ENCODE measurements at places on chromosomes 3 and 15. TPM values are rescaled to one million over a fixed set of nuclear protein-coding genes. Genes with fewer than 3 reads are reported as not detected.

- no peak for DNase-seq
Measured at GRCh38 chr3:79543218-79543982, 224.4 kb downstream of the ROBO1 start.

DNA sequence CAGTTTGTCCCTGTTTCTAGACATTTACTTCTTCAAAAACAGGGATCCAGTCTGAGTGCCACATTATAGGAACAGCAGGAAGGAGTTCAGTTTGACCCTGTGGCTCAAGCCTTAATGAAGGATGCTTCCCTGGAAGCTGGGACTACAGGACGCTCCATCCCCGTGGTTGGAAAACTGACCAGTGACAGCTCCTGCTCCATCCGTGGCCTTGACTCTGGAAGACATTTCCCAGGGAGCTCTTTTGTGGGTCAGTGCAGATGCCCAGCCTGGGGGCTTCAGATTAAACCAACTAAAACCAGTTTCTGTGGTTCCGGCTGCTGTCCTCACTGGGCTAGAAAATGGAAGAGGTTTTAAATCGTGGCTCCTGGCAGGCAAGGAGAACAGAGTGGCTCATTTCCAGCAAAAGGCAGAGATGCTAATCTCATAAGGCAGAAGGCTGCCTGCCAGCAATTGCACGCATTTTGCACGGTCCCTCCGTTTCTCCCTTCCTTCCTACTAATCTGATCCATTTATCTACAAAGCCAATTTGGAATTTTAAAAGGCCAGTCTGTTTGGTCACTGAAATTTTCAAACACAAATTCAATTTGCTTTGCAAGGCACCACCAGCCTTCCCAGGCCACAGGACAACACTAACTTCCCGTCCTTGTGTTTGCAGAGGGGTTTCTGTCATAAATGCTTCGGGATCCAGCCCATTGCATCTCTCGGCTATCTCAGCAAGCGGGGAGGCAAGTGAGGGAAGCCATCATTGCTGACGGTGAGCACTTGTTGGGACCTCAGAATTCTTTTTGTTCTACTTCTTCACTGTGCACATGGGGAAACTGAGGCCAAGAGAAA is 6.2 kb upstream of the SSUH2 start:
- peak; percentile 37 for DNase-seq

DNA sequence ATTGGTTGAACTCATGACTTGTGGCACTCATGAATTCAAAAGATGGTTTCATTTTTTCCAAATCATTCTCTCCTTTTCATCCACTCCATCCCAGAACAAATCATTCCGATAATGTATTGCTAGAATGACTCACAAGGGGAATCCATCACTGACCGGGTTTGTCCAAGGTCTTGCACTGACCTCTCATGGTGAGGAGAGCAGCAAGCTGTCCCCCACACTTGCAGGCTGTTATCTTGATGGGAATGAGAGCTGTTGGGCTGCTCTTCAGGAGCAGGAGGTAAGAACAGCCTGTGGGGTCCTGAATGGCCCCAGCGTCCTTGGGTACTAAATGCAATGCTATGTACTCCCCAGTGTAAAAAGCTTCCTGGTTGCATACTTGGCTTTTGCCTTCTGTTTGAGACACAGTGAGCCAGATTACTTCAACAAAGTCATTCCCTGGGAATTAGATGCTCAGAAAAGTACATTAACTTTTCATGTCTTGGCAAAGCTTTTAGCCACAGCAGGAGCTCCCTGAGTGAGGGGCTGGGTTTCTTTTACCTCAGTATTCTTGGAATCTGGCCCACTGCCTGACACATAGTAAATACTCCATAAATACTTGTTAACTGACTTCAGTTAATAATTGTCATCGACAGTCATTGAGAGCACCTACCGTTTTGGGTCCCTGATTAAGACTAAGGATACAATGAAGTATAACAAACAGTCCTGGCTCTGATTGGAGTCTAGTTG is 24.1 kb downstream of the CCNL1 start:
- peak; percentile 86 for DNase-seq

DNA sequence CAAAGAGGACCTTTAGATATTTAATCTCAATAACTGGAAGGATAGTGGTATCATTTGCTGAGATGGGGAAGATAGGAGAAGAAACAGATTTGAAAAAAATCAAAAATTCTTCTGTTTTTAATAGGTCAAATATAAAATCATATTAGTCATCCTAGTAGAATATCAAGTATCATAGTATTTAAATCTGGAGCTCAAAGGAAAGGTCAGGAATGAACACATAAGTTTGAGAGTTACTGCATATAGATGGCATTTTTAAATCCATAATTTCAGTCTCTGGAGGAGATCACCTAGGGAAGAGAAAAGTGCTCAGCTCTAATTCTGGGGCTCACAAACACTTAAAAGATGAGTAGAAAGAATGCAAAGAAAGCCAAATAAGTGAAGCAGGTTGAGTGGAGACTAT is 24.9 kb upstream of the CFAP20DC start:
- DNase-seq, result no peak

DNA sequence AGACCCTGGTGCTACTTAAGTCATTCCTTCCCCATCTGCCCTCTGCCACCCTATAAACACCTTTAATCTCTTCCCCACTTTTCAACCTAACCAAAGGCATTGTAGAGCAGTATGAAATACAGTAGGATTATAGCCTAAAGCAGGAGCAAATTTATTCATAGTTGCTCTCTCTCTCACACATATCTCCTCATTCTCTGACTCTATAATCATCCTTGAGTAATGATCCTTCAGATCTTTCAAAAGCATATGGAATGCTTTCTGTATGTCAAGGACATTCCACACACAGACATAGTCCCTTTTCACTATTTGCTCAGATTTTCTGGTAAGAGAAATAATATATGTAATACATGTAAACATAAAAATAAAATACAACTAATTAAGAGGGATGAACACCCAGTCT is 54.1 kb downstream of the TRPC1 start:
- DNase-seq, result no peak

- DNase-seq, result no peak
Measured at GRCh38 chr15:34754674-34755418, at the start of gene GJD2. Gene GJD2 (minus strand): TSS chr15:34754998. CDS start chr15:34754488, 510 bp downstream.

- DNase-seq, result no peak
Measured at GRCh38 chr15:40591389-40591788, 2.7 kb upstream of the KNL1 start.

DNA sequence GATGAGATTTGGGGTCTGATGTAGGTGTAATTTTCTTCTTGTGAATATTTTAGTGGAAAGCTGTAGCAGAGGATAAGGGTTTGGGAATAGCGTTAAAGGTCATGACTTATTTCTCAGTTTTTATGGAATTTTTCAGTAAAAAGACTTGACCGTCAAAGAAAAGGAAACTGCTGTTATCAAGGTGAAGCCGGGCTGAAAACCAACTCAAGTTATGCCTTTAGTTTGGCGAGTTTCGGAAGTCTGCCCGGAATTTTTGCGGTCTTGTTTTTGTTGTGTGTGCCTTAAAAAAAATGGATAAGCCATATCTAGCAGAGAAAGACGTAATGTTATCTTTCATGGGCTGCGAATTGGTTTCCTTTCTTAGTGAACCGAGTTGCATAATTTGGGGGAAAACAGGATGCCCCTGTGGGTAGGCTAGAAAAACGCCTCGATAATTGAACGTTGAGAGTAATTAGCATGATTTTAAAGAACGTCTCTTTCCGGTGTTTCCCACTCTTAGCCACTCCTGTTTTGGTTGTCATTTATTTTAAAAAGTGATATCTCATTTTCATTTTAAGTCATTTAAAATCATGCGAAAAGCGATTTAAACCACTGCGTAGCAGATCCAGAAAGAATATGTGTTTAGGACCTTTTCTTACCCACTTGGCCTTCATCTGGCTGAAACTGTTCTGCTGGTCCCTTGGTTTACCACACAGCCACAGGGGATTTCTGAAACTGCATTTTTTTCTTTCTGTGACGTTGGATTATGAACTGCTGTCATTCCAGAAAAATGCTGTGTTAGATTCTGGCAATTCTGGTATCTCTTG is 1.1 kb downstream of the NFKBIZ start:
- peak; percentile 71 for DNase-seq

DNA sequence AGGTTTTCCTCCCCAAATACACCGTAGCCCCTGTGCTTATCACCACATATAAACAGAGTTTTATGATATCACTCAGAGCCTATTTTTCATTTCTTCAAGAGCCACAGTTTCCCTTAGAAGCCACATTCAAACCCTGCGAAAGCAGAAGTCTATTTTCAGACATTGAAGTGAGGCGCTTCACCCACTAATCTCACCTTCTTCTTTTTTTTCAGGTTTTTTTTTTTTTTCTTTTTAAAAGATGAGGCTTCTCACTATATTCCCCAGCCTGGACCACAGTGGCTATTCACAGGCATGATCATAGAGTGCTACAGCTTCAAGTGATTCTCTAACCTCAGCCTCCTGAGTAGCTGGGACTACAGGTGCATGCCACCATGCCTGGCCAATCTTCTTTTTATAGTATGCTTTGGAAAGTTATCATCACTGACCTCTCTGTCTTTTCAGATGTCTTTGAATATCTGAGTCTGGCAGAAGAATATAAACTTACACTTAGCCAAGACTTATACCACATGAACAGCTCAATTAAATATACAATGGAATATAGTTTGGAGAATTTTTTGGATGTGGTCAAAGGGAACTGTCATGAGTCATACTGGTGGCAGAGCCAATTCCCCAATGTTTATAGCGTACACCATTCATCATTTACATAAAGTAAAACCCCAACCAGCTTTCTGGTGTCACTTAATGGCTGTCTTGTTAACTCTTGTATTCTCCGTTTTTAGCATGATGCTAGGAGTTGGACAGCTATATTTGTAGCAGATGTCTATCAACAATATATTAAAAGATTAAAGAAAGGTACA is 59.7 kb upstream of the CCDC50 start:
- DNase-seq, result peak; percentile 67

- no peak for DNase-seq
Measured at GRCh38 chr3:72312339-72312738, 527.4 kb upstream of the PROK2 start.

GRCh38 chr15:93253681-93254080 is 164.7 kb upstream of the RGMA start:
- DNase-seq, result no peak

- no peak for DNase-seq
Measured at GRCh38 chr3:187013159-187013716, 82.9 kb downstream of the ST6GAL1 start.

DNA sequence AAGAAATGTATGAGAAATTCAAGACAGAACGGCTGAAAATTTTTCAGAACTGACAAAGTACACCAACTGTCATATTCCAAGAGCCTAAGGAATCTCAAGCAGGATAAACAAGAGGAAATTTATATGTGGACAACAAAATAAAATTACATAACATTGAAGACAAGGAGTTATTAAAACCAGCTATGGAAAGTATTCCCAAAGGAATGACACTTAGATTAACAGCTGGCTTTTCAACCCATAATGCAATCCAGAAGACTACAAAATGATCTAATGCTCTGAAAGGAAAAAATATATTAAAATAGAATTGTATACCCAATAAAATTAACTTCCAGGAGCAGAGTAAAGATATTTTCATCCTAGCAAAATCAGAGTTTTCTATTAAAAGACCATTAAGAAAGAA is 132.2 kb upstream of the BNIP2 start:
- DNase-seq, result no peak

DNA sequence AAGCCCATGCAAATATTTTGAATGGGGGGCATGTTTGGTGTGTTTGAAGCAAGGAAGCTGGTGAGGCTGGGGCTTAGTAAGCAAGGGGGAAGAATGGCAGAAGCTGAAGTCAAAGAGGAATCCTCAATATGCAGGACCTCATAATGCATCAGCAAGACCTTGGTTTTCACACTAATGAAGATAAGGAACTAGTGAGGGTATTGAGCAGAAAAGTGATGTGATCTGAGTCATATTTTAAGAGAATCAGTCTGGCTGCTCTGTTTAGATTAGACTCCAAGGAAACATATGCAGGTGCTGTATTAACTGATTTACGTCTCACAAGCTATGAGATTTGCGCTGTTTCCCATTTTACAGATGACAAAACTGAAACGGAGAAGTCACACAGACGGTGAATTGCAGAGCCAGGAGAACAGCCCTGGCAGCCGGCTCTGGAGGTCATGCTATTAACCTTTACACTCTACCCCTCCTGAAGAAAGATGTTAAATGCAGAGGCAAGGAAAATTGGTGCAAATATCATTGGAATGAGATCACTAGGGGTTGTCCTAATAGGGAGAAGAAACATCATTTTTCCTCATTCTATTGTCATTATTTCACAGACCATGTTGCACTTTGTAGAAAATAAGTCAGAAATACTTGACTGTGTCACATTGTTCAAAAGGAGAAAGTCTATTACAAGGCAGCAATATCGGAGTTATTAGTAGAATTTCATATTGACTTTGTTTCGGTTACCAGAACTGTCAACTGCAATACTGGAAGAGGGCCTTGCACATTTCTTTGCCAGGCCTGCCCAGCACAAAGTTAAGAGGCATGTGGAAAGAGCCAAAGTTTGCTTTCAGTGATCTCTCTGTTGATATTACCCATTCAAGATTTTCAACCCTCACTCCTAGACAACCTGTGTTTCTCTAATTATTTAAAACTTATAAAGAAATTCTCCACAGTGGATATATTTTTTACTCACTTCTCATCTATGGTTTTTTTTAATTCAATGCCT is 64.9 kb downstream of the COL8A1 start:
- peak; percentile 84 for DNase-seq

DNA sequence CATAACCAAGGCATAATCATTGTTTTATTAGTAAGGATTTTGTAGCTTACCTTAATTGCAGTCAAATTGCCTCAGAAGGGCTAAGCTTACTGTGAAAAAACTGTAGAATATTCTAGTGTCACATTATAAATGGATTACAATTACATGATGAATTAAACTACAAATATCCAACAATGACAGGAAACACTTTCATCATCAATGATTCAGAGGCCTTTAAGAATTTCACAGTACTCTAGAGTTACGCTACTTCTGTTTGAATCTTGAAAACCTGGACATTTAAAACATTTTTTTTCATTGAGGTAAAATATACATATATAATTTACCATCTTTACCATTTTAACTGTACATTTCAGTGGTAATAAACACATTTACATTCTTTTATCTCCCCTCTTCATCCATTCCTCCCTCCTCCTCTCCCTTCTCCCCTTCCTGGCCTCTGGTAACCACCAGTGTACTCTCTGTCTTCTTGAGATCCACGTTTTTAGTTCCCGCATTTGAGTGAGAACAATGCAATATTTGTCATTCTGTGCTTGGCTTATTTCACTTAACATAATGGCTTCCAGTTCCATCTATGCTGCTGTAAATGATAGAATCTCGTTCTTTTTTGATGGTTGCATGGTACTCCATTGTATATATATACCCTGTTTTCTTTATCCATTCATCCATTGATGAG is 54.7 kb downstream of the GJD2 start:
- no peak for DNase-seq

The RARRES1 gene
- total RNA-seq, result 3.2 TPM

The SLC28A1 gene
- not detected for total RNA-seq

The DNAH12 gene
- 0.23 TPM for total RNA-seq

The POPDC2 gene
- total RNA-seq, result 2.1 TPM

The VGLL3 gene
- total RNA-seq, result 53.8 TPM

The AGTR1 gene
- 0.91 TPM for total RNA-seq

The CDHR4 gene
- total RNA-seq, result not detected

The SPINK8 gene
- not detected for total RNA-seq

The ECE2 gene
- total RNA-seq, result not detected
